H1 (cell line): ENCODE measurements at places on chromosomes 5 and 9.

- no peak for DNase-seq
These were observed 18.8 kb downstream of the FTMT start for GRCh38 chr5:121870489-121870888.

DNA sequence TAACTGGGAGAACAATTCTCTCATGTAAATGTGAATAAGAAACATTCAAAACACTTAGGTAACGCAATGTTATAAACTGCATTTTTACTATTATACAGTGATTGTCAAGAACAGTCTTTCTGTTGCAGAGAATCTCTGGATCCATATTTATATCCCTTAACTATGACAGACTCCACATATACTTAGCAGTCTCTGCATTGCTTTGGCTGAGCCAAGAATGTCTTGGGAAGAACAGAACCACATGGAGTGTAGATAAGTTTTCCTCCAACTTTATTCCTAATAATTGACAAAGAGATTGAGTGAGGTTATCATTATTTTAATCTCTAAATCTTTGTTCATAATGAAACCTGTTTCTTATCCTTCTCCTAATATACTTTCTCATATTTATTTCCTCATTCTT, 15.6 kb upstream of the RLN1 start:
- DNase-seq: no peak

- no peak for DNase-seq
These were observed 129.7 kb upstream of the SLIT3 start for GRCh38 chr5:169430671-169431070.

- no peak for DNase-seq
These were observed 47.0 kb downstream of the KCNN2 start for GRCh38 chr5:114408847-114409246.

DNA sequence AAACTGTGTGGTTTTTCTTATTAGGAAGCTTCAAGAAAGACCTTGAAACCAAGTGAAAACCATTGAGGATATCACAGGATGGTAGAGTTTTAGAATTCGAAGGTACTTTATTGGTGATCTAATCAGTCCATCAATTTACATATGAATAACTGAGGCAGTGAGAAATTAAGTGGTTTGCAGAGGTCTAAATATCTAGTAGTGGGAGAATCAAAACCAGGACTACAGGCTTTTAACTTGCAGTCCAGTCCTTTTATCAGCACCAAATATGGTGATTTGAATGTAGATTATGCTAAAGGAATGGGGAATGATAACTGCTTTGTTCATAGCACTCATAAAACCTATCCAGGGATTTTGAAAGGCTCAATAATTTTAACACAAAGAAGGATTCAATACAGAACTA, 85.8 kb downstream of the ZSWIM6 start:
- no peak for DNase-seq

- no peak for DNase-seq
These were observed 24.7 kb downstream of the FBXL7 start for GRCh38 chr5:15524712-15525111.

DNA sequence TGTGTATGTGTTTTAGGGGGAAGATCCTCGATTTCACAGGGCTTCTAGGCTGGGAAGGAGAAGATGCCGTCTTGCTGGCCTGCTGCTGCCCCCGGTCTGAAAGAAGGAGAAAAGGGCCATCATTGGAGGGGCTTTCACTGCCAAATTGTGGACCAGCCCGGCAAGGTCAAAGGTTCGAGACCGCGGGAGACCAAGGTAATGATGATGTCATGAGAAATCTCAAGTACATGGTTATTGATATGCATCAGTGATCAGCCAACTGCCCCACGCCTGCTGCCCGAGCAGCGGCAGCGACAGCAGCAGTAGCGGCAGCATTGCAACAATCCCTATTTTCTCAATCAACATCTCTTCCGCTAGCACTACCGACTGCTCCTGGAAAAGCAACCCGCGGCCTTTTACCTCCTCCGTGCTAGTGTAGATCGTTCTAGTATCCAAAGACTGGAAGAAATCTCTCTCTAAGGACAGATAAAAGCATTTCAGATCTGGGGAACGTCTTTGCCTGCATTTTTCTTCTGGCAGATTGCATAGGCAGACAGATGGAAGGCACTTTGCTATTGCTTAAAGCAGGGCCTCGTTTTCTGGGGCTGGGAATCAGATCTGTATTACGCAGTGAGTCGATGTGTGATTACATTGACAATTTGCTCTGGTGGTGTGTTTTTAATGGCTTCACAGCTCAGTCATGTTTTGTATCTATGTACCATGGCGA, 215.3 kb downstream of the MEF2C start:
- no peak for DNase-seq

- no peak for DNase-seq
These were observed 11.3 kb upstream of the MIER3 start for GRCh38 chr5:56963246-56963645.

GRCh38 chr5:170161069-170161468, 55.4 kb downstream of the FOXI1 start:
- no peak for DNase-seq

- no peak for DNase-seq
These were observed 214.6 kb downstream of the DEPDC1B start for GRCh38 chr5:60485361-60485760.

- DNase-seq: no peak
These were observed 29.1 kb downstream of the ARSK start for GRCh38 chr5:95583992-95584391.

- no peak for DNase-seq
These were observed 2369.4 kb upstream of the ACO1 start for GRCh38 chr9:30015073-30015472.

- DNase-seq: no peak
These were observed 268.4 kb downstream of the FAM170A start for GRCh38 chr5:119897537-119898370.

GRCh38 chr5:27275345-27275744, 237.0 kb upstream of the CDH9 start:
- no peak for DNase-seq

GRCh38 chr9:121985792-121986494, 107.2 kb downstream of the TTLL11 start:
- no peak for DNase-seq

DNA sequence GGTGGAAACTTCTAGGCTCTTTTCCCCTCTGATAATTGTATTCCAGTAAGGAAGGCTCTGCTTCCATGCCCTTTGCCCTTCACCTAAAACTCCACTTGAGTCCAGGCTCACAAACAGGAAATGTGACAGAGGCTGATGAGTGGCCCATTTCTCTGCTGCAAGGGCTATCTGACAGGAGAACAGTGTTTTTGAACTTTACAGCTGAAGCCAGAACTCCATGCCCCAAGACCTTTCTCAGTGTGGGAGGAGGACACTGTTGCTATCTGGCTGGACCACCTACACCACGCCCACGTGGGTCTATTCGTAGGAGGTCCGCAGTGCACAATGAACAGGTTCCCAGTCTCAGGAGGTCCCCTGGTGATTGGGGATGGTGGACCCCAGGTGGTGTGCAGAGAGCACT, 13.6 kb downstream of the GGTA1 start:
- DNase-seq: no peak

DNA sequence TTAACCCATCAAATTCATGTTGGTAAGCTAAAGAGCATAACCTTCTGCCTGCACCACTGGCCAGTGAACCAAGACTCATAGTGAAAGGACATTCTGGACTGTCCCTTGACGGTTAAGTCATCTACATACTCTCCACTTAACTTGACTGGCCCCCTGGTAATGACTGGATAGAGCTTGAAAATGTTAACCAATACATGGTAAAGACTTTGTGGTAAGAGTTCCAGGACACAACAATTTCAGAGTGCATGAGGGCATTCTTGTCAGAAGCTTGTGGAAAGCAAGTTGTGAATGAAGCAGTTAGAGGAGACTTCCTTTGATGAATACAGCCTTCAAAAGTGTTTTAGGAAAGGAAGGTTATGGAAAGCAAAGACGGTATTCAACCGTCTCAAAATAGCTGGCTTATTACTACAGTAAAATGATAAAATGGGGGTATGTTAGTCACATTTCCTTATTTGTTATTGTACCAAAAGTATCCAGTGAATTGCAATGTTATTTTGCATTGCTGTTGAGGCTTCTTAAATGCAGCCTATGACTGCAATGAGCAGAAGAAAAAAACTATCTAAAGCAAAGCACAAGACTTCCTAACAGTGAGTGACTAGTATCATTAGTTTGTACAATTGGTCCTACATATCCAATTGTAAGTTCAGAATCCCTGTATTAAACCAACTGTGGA, 47.2 kb upstream of the DAB2 start:
- DNase-seq: no peak

DNA sequence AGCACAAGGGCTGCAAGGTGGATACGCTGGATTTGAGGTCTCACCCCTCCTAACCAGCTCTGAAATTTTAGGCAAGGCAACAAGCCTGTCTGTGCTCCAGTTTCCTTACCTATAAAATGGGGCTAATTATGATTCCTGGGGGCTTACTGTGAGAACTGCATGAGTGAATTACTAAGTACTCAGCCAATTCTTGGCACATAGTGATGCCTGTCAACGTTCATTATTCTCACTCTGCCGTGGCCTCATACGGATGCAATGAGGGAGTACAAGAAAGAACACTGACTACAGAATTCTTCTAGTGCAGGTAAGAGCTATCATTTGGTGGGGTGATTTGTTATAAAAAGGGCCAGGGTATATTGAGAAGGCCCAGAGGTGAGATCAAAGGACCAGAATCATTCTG, 16.7 kb downstream of the TNFSF8 start:
- no peak for DNase-seq

GRCh38 chr5:74384851-74385250, 255.7 kb downstream of the ENC1 start:
- no peak for DNase-seq

- DNase-seq: no peak
These were observed 85.8 kb downstream of the SLC44A1 start for GRCh38 chr9:105330201-105330600.

- no peak for DNase-seq
These were observed 44.7 kb upstream of the HMGCS1 start for GRCh38 chr5:43357878-43358281.
